Left renal cortex interstitium (tissue), 4 donors: ENCODE measurements at places on chromosomes 7 and 10. TPM values are rescaled to one million over a fixed set of nuclear protein-coding genes. Genes with fewer than 3 reads are reported as not detected.

GRCh38 chr10:53256623-53257022 lies 484.0 kb upstream of the MBL2 start:
- DNase-seq: no peak

DNA sequence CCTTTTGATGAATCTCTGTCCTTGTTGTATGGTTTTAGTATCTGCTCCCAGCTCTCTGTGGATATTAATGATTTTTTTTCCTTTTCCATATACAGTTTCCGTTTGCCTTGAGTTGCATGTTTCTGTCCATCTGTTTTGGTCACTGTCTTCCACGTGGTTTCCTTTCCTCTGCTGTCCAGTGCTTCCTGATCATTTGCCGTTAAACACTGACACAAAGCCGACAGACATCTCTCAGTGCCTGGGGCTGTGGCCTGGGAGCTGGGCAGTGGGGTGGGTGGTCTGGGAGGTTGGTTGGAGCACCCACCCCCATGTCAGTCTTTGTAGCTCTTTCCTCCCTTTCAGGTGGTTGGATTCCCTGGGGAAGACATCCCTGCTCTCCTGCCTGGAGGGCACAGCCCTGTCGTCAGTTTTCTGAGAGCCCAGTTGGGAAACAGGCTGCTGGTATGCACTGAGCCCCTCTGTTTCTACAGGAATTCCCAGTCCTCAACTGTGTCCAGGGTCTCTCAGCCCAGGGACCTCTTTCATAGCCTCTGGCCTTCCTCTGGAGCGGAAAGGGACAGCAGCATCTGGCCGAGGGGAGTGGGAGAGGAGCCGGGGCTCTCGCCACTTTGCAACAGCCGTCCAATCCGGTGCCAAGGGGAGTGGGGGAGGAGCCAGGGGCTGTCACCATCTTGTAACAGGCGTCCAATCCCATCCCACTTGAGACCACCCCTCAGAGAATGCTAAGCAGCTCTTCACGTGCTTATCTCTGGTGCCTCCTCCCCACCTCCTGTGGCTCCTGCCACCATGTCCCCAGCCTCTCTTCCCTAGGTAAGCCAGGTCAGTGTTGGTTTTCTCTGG lies 26.7 kb upstream of the MKI67 start:
- DNase-seq: no peak

The PON1 gene
- 0.79 TPM for polyA plus RNA-seq

The C10orf67 gene
- polyA plus RNA-seq: 2.3 TPM

DNA sequence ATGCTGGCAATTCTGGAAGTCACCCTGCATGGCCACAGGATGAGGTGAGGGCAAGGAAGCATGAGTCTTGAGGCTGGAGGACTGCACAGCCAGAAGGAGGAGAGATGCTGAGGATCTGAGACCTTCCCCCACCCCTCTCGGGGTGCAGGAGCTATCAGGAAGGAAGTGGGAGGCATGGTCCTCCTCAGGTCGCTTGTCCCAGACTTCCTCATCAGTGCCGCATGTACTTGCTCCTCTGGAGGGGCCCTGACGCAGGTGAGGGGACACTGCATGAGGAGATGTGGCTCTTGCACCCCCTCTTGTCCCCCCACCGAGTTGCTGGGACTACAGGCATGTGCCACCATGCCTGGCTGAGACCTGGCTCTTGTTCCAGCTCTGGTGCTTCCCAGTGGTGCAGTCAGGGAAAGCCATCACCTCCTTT lies 5.7 kb upstream of the ZMIZ1 start:
- no peak for DNase-seq
